ENCODE measurements at places on chromosomes 13 and 19.
A peak's percentile ranks its signal among the peaks of the same experiment; 100 is the strongest.

- DNase-seq: peak; percentile 70
Measured at GRCh38 chr19:18251587-18252369, 22.5 kb downstream of the IQCN start.

DNA sequence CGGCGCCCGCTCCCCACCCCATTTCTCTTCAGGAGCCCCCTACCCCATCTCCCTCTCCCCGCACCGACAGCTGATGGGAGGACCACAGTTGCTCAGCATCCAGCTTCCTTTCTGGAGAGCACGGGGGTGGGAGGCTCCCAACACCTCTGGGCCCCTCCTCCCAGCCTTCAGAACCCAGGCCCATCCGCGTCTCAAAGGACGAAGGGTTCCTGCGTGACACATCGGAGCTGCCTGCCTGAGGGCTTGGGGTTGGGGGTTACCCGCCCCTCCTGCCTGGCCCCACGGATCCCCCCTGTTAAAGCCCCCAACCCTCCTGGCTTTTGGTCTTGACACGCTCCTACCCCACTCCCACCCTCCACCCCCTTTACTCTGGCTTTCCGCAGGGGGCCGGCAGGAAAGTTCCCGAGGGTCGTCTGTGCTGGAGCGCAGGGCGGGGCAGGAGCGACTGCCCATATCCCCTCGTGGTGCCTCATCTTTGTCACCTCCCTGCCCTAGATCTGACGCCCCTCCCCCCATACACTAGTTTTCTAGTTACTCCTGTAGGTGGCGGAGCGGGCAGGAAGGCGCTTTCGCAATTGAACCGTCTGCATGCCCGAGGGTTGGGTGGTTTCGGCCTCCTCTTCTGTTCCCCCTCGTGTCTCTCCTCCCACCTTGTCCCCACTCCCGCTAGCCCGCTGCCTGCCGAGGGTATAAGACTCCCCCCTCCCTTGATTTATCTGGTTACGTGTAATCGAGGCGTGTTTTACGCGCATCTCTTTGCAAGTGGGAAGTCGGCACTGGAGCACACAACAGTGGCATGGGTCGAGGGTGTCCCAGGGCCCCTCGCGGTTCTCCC, 924 bp downstream of the TRAPPC5 start:
- DNase-seq: peak; percentile 82

DNA sequence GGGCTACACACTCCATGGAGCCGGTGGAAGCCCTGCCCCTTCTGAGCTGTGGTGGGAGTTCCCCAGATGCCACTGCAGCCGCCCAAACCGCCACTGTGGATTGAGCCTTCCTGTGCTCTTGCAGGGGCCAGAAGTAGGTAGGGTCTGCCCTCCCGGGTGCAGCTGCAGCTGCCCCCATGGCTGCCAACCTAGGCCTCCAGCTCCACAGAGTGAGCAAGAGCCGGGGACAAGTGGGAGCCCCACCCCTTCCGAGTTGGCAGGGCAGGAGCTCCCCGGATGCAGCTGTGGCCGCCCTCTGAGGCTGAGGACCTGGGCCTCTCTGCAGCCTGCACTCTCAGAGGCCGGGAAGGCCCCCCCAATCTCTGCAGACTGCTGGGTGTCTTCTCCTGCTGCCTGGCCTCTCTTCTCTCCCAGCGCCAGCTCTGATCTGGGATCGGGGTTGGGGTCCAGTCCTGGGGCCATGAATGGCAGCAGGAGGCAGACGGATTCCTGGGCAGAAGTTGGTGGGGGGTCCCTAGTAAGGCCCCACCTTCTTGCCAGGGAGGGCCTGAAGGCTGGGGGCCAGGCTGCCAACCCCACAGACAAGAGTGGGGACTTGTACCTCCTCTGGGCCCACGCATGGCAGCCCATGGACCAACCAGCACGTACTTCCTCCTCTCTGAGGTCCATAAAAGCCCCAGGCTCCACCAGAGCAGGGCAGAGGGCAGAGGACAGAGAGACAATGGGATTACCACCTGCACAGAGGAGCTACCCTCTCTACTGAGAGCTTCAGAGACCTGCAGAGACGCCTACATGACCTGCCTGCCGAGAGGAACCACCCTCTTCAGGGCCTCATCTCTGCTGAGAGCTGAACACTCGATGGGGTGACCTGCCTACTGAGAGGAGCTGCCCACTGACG, 28.9 kb downstream of the AP2S1 start:
- DNase-seq: no peak

GRCh38 chr13:30889196-30889690, 16.8 kb upstream of the MEDAG start:
- DNase-seq: no peak

DNA sequence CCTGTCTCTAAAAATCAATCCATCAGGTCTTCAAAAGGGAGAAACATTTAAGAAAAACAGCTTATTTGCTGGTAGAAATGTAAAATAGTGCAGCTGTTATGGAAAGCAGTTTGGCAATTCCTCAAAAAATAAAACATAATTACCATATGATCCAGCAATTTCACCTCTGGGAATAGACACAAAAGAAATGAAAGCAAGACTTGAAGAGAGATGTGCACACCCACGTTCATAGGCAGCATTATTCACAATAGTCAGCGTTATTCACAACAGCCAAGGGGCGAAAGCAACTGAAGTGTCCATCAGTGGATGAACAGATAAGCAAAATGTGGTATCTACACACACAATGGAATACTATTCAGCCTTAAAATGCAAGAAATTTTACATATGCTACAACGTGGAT, 45.1 kb upstream of the DOCK9 start:
- no peak for DNase-seq

DNA sequence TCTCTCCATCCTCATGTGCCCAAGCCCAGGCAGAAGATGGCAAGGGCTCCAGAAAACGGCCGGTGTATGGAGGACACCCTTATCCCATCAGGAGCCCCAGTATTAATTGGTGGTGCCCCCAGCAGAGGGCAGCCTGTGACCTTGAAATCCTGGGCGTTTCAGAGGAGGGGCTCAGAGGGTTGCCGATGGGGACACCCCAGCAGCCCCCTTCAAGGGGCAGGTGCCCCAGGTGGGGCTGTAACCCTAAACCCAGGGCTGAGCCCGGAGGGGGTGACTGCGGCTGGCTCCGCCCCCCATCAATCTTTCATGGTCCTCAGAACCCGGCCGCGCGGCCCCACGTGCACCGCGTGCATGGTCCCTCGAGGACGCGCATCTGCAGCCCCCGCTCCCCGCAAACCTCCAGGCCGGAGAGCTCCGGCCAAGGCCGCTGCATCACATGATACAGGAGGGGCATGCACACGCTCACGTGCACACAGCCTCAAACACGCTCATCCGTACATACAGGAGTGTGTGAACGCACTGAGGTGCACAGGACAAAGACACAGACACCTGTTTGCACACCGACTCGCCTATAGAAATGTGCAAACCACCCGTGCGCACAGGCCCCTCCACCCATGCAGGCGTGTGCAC, 949 bp downstream of the RAB3A start:
- DNase-seq: no peak

- DNase-seq: no peak
Measured at GRCh38 chr13:21011378-21011777, 50.0 kb downstream of the LATS2 start.

GRCh38 chr13:54078271-54078870, 1049.8 kb downstream of the OLFM4 start:
- no peak for DNase-seq

DNA sequence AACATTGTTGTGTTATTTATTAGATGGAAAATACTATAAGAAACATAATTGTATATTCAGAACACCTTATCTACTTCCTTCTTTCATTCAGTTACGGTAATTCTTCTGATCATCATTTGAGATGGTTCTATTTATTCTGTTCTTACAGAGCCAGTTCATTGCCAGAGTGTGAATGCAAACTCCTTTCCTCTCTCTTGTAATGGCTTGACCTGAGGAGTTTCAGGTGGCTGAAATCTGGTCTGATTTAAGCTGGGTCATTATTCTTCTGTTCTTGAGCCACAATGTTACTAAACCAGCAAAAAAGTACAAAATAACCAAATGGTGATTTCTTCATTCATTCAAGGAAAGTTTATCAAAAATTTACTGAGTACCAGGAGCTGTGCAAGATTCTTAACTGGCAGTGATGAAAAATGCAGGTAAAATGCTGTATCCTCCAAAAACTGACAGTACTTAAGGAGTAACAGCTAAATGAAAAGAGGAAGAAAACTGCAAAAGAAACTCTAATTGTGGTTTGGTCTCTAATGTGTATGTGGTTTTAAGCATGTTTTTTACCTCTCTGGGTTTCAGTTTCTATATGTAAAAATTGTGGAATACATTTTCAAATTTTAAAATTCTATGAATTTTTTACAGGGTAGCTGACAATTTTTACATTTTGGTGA, 182.4 kb upstream of the UFM1 start:
- DNase-seq: no peak

- DNase-seq: no peak
Measured at GRCh38 chr13:24287748-24288287, 21.6 kb upstream of the C1QTNF9 start.
